ENCODE measurements at places on chromosomes 7 and 10. TPM values are rescaled to one million over a fixed set of nuclear protein-coding genes. Genes with fewer than 3 reads are reported as not detected.

The P4HA1 gene
- total RNA-seq: 24.4 TPM

The SMIM30 gene
- 23.7 TPM for total RNA-seq

- no peak for DNase-seq
Measured at GRCh38 chr7:2811476-2812113, 32.5 kb downstream of the GNA12 start.

The HOXA4 gene
- total RNA-seq: 3.7 TPM

The CCZ1B gene
- 33.7 TPM for total RNA-seq

DNA sequence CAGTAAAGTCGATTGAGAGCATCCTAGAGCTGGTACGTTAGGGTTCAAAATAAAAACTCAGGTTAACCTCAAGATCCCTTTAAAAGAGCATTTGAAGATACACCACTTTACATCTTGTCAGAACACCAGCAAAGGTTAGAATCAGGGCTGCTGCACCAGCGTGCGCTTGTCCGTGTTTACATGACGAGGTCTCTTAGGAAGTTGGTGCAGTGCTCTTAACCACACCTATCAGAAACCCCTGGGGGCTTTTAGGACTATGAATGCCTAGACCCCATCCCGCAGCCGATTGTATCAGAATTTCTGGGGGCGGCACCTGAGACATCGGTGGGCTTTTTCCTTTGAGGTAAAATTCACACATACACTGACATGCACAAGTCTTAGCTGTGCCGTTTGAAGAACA lies 97.6 kb downstream of the ZMYND11 start:
- no peak for DNase-seq

The GRIFIN gene
- total RNA-seq: not detected

DNA sequence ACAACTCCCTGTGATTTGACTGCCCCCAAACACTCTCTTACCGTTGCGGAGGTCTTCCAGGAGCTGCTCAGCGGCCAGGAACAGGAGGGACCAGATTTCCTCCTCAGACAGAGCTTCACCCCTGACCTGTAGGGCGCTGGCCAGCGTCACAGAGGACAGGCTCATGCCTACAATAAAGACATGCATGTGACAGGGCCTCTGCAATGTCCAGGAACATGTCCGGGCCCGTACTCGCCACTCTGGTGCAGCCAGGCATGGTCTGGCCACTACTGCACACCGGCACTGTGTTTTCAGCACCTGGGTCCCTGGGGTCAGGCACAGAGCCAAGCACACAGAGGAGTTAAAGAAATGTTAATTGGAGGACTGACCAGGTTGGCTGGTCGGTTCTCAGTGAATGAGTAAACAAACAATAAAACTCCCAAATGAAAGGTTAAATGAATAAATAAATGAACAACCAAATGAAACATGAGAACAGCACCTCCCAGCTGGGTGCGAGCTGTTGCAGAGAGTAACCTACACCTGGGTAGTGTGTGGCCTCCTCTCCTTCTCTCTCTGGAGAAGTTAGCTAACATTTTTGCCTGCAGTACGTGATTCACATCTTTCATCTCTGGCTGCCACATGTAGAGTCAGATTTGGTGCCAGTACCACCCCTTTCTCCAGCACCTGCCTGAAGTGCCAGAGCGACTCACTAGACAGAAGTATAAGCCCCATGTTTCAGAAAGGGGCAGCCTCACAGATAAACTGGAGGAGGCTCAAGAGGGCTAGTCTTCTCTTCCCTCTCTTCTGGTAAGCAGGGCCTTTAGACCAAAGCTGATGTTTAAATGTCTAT lies 22.8 kb downstream of the FRMPD2 start:
- DNase-seq: no peak

DNA sequence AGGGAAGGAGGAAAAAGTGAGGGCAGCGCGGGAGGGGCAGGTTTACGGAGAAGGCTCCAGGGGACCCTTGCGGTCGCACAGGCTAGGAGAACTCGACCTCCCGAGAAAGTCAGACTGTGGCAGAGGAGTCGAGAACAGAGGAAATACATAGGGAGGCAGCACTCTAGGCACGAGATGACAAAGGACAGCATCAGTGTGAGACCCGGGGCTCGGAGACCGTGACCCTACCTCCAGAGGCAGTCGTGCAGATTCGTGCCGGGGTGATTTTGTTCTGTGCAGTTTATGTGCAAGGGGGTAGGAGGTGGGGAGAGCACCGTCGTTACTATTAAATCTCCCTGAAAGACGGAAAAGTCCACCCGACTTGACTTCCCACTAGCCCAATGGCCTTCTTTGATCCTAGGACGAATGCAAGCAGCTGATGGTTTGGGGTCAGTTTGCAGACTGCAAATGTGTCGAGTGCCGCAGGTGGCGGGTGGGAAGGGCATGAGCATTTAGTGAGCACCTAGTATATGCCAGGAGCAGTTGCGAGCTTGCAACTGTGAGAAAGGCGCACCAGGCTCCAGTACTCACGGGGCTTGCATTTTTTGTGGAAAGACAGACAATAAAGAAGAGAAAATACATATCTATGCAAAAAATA lies 674 bp upstream of the OSBPL3 start:
- no peak for DNase-seq

DNA sequence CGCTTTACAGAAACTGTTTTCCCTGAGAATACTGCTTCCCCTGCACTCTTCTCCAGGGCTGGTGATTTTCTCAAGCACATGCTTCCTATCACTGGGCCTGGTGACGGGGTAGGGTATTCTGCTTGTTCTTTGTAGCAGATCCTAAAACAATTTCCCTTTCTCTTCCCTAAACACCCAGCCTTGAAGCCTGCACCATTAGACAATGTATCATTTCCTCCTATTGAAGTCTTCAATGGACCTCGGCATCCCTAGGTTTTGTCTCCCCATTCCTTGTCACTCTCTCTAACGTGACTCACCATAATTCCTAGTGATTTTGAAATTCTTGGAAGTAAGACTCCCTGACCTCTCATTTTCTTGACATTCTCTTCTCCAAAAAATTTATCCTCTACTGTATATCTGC lies 109.5 kb upstream of the GHITM start:
- no peak for DNase-seq

GRCh38 chr10:49382226-49382625 lies 13.7 kb downstream of the DRGX start:
- no peak for DNase-seq

DNA sequence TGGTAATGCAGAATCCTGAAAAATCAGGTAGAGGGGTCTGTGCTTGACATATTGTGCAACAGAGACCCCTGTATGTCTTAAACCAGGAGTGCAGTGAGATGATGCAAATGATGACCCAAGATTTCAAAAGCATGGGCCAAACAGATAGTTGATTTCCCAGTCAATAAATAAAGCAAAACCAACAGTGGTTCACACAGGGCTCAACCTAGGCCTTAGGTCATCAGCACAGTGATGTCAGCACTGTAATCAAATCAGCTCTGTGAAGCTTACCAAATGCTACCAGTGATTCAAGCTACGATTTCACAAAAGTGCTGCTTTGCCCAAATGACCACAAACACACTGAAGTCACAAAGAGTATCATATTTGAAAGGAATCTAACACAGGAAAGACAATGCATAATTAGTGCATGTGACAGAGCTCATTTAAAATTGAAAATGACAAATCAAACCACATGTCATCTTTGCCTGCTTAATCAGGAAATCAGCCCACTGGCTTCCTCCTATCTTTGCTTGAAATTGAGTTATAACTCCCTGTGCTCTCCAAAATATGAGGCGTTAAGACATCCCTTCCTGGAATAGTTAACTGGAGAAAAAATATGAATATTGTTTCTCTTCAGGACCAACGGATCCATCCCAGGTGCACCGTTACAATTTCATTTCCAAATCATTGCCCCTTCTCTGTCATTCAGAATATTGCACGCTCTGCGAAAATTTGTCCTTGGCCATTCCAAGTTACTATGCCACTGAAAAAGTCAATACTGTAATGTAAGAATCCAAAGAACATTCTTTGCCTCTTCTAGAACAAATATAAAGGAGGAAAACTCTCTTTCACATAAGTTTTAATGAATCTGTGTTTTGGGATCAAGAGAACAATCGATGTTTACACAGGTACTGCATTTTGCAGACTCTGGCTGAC lies 41.9 kb upstream of the ASL start:
- DNase-seq: no peak

The ZMYND11 gene
- total RNA-seq: 103 TPM

- DNase-seq: no peak
Measured at GRCh38 chr7:46206476-46207060, 285.5 kb upstream of the IGFBP3 start.

DNA sequence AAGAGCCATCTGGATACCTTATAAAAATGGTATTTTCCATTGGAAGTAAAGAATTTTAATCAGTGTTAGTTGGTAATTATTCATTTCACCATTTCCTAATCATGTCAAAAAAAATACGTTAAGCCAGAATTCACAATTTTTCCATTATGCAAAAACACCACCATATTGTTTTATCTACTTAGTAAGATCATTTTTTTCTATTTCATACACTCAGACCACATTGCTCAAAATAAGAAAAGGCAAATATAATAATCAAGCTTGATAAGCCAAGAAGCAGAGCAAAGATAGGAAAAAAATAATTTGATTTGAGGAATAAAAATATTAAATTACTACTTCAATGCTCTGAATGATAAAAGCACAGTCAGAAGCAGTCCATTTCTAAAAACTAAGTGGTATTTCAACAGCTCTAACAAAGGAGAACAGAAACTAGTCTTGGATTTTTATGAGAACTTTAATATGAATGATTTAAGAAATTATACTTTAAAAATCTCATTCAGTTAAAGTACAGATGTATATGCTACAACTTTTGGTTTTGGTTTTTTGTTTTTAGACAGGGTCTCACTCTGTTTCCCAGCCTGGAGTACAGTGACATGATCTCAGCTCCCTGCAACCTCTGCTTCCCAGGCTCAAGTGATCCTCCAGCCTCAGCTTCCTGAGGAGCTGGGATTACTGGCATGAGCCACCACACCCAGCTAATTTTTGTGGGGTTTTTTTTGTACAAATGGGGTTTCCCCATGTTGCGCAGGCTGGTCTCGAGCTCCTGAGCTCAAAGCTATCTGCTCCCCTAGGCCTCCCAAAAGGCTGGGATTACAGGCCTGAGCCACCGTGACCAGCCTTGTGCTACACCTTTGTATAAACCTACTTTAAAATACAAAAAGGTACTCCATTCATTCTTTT lies 46.6 kb downstream of the LRRN3 start:
- DNase-seq: no peak

Measured in thoracic aorta (tissue), 2 donors.